ENCODE measurements at places on chromosomes 11 and 22.

GRCh38 chr11:10109806-10110205, 184.2 kb downstream of the SBF2 start:
- DNase-seq, result no peak

DNA sequence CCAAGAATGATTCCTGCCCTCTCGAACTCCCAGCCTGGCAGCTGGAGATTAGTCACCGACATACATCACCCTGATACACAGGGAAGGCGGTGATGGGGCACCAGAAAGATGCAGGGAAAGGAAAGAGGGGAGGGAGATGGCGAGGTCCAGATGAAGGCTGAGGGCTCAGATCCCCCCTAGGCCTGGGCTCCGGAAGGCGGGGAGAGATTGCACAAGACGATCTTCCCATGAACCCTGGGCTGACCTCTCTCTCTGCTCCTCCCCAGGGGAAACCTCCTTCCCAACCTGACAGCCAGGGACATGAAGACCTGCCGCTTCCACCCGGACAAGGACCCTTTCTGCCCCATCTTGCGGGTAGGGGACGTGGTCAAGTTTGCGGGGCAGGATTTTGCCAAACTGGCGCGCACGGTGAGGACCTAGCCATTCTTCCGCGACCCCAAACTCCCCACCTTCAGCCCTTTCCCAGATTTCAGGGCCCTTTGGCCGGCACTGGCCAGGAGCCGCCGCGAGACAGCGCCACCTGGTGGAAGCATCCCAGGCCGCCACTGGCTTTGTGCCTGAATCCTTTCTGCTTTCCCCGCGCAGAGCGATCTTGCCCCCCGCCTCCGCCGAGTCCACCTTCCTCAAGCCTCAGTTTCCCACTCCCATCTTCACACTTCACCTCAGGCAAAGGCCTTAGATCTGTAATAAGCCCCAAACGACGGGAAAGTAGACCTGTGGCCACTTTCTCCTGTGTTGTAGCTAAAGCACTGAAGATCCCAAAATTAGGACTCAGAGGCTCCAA, 11.5 kb downstream of the P2RX3 start:
- DNase-seq, result no peak

DNA sequence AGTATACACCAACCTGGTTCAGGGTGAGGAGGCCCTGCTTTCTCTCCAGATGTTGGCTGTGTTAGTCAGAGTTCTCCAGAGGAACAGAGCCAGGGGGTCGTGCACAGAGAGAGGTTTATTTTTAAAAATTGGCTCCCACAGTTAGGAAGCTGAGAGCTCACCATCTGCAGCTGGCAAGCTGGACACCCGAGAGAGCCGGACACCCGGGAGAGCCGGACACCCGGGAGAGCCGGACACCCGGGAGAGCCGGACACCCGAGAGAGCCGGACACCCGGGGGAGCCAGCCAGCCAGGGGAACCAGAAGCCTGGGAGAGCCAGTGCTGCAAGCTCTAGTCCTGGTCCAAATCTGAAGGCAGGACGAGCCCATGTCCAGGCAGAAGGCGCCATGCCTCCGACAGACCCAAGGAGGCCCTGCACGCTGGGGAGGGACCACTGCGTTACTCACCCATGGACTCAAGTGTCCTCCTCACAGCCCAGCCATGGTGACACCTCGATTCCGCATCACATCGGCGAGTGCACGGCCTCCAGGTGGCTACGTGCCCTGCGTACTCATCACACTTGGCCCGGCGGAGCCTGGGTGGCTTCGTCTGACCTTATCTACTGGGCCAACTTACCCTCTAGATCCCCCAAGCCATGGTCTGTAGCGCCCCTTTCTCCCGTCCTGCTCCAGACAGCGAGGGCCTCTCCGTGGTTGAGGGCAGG, 99.0 kb downstream of the BRD1 start:
- DNase-seq, result no peak

DNA sequence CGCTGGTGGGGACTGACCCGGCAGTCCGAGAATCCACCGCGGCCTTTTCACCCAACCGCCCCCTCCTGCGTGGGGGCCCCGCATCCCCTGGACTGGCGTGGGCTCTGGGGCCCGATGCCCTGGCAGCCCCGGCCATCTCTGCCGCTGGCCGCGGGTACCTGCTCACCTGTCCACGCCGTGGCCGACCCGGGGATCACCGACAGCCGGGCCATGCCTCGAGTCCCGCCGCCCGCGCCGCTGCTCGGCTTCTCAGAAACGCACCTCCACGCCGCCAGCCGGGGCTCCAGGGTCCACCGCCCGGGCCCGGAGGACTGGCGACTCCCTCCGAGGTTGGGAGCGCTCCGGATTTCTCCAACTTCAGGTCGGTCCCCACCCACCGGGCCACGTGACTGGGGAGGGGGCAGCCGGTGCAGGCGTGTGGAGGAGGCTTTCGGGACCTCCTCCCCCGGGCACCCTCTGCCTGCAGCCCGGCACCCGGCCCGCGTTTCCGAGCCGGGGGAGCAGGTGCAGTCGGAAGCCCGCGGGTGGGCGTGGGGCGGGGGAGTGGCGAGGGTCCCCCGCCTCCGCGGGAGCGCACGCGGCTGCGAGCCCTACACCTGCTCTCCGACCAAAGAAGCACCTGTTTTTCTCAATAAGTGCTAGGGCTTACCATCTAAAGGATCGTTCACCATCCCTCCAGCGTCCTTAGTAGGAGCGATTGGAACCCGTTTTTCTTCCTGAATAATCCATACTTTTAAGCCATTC, 554 bp upstream of the NRIP3 start:
- no peak for DNase-seq

DNA sequence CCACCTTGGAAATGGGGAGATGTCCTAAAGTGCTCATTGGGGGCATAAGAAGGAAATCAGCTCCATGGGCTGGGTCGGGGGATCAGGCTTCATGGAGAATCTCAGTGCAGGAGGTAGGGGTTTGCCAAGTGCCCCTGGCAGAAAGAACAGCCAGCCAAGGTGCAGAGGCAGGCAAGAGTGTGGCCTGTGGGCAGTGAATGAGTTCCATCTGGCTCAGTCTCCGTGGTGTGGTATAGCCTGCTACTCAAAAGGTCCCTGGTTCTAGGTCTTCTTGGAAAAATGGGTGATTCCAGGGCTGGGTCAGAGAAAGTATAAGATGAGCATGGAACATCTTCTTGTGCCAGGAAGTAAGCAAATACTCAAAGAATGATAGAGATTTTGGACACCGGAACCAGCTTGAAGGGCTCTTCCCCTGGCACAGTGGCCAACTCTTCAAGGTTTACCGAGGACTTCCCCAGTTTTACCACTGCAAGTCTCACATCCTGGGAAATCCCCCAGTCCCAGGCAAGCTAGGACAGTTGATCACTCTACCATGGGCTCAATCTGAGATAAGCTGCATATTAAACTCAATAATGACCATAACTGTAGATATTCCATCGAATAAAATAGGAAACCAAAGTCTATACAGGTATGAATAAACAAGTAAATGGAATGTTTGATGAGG, 10.6 kb upstream of the ARAP1 start:
- no peak for DNase-seq

DNA sequence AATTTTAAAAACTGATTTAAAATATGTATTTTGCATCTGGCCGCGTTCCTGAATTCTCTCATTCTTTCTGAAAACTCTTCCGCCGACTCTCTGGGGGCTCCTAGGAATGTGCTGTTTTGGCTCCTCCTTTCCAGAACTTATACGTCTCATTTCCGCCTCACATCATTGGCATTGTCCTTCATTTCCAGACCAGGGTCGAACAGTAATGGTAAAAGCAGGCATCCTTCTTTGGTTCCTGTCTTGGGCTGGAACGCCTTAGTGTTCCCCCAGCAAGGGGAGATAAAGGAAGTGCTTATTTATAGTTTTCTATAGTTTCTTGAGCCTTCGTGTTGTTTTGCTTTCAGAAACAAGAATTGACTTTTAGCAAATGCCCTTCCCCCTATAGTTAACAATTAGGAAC, 10.9 kb upstream of the TNNT3 start:
- no peak for DNase-seq

Measured in NCI-H2107 (cell line).